Mucosa of gallbladder (tissue), 1 donor: ENCODE measurements at places on chromosomes 16 and 17. TPM values are rescaled to one million over a fixed set of nuclear protein-coding genes. Genes with fewer than 3 reads are reported as not detected.
A peak's percentile ranks its signal among the peaks of the same experiment; 100 is the strongest.

GRCh38 chr17:4998027-4998731, 429 bp downstream of the KIF1C start:
- DNase-seq = peak; percentile 33

DNA sequence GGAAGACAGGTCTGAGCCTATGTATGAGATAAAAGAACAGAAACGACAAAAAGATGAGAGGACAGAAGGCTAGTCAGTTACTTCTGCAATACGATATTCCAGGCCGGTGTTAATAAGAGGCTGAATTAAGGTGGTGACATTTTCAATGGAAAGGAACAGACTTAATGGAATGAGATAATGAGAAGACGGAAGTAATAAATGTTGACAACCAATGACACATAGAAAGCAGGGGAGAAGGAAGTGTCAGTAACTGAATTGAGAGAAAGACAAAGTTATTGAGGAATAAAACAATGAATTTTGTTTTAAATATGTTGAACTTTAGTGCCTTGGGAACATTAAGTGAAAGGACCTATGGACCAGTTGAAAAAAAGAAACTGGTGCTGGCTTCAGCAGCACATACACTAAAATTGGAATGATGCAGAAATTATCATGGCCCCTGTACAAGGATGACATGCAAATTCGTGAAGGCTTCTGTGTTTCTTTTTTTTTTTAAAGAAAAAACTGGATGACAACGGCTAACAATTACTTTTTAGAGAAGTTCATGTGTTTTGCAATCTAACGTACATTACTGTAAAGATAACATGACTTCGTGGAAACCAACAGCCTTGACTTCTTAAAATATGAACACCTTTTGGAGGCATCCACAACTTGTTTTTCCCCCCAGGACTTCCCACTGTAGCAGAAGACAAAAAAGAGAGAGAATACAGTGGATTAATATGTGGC, 18.5 kb upstream of the CPD start:
- no peak for DNase-seq

DNA sequence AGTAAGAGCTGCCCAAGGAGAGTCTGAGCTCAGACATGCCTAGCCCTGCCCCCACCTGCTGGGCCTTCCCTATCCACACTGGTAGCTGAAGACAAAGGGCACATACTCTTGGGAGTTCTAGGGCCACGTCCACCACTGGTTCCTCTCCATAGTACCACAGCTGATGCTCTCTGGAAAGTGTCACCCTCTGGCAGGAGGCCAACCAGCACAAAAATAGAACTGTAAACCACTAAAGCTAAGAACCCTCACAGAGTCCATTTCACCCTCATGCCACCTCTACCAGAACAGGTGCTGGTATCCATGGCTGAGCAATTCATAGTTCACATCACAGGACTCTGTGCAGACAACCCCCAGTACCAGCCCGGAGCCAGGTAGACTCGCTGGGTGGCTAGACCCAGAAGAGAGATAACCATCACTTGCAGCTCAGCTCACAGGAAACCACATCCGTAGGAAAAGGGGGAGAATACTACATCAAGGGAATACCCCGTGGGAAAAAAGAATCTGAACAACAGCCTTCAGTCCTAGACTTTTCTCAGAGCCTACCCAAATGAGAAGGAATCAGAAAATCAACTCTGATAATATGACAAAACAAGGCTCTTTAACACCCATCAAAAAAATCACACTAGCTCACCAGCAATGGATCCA, 115.3 kb downstream of the CEP112 start:
- no peak for DNase-seq

- DNase-seq = no peak
Observed at GRCh38 chr17:31328160-31328535, 6.7 kb upstream of the EVI2A start.

DNA sequence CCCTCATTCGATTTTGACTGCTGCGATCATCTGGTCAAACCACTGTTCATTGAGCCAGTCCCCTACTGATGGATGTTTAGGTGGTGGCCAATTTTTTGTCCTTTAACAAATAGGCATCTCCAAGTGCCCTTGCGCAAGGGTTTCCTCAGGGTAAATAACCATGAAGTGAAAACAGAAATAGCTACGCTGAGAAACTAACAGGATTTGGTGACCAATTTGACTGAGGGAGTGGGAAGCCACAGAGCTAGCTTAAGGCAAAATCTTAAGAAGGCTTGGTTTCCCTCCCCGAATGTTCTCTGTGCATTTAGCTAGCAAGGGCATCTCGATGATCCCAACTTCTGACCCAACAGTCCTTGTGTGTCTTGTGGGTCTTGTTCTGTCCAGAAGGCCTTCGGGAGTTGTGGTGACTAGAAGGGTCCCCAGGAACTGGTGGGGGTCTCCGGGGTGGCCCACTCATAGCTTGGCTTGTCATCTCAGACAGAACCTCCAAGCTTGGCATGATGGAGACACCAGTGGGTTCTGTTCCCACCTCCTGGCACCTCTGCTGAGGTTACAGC, 117.2 kb downstream of the SOCS1 start:
- DNase-seq = no peak

GRCh38 chr17:44995436-44996001, 27.4 kb upstream of the C1QL1 start:
- no peak for DNase-seq

GRCh38 chr16:52450916-52451315, 96.0 kb downstream of the TOX3 start:
- no peak for DNase-seq

The NACA2 gene
- not detected for total RNA-seq

The PLA2G10 gene
- 7.0 TPM for total RNA-seq

The C16orf54 gene
- 3.0 TPM for total RNA-seq

The YPEL3 gene
- 81.7 TPM for total RNA-seq

The STAC2 gene
- total RNA-seq = 1.3 TPM

The SSTR5 gene
- 5.8 TPM for total RNA-seq
